ENCODE measurements at places on chromosomes 12 and 14.

DNA sequence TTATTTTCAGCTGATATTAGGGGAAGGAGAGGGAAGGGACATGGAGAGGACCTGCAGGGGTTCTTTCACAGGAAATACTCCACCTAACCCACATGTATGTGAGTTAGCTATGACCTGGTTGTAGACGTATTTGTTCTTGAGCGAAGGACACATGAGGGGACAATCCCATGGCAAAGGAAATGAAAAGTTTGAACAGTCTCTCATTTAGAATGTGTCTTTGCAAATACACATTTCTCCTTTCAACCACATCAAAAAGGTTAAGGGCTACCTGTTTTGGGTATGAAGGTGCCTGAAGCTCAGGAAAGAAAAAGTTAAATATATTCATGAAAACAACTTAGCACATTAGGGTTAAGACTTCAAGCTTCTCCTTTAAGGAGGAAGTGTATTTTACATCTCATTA lies 7.4 kb downstream of the PYGL start:
- no peak for DNase-seq

DNA sequence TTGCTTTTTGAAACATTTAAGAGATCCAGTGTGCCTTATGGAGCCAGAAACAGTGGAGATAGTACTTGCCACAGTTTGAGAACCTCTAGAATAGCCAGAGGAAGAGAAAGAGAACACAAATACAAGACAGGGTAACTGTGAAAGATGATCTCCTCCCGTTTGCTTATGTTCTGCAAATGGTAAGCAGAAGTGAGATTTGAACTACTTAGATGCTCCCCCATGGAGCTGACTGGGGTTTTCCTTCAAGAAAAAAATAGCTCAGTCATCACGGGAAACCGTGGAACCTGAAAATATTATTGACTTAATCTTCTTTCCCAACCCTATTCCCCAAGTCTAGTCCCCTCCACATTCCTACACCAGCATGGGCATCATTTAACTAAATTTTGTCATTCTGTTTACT lies 87.1 kb downstream of the KIF21A start:
- no peak for DNase-seq

DNA sequence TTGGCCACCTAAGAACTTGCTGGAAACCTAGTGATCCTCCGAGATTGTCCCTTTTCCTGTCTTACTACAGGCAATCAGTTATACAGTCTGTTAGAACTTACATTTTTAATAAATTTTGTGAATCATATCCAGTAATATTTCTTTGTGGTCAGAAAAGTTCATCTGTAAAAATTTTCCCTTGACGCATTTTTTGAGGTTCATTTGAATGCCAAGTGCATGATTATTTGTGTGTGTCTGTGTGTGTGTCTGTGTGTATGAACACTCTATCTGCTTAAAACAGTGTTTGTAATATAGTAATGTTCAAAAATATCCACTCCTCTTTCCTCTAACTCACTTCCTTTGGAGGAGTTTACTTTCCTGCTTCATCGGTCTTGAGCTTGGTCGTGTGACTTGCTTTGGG lies 468.7 kb upstream of the FLRT2 start:
- no peak for DNase-seq

- no peak for DNase-seq
Observed at GRCh38 chr14:20846560-20846959, 43.9 kb upstream of the RNASE1 start.

GRCh38 chr12:120843472-120843871 lies 60.7 kb downstream of the SPPL3 start:
- no peak for DNase-seq

GRCh38 chr14:100303925-100304324 lies 2.3 kb downstream of the SLC25A29 start:
- no peak for DNase-seq

GRCh38 chr12:128458301-128458974 lies 191.5 kb downstream of the TMEM132C start:
- peak; percentile 39 for DNase-seq

DNA sequence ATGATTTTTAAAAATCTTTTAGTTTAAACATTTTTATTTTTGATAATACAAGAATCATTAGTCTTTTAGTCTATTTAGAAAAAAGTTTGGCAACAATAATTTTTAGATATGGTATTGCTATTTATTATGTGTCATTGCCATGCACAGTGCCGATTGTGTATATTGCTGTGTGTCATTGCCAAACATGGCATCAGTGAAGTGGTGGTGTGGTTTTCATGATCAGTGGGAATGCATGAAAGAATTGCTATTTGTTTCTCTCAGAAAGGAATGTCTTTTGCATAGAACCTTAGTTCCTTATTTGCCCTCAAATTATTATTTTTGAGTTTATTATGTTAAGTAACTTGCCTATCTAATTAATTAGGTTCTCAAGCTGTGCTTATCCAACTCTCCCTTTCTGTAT lies 397.5 kb upstream of the PDE3A start:
- DNase-seq: no peak

- no peak for DNase-seq
Observed at GRCh38 chr12:116018282-116018681, 259.2 kb downstream of the MED13L start.

GRCh38 chr12:91007531-91008290 lies 2.9 kb upstream of the EPYC start:
- DNase-seq: no peak

DNA sequence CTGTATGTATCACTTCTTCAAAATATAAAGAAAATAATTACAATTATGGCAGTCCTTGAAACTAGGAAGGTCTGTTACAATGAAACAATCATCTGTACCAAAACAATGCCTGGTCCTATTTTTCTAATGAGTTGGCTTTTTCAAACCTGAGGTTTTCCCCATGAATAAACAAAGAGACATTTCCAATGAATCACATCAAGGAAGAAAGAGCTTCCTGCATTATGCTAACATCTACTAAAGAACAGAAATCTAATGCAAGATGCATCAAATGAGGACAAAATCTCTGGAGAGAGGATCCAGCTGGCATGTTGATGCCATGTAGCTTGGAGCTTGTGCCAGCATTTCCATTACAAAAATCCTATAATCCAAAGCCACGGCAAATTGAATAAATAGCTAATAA lies 29.3 kb downstream of the NIN start:
- no peak for DNase-seq

DNA sequence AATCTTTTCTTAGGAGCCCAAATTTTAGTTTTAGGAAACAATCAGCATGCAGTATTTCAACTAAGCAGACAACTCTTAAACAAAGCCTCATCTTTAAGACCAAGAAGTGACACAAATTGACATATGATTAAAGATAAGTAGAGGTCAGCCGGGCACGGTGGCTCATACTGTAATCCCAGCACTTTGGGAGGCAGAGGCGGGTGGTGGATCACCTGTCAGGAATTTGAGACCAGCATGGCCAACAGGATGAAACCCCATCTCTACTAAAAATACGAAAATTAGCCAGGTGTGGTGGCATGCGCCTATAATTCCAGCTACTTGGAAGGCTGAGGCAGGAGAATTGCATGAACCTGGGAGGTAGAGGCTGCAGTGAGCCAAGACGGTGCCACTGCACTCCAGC lies 35.8 kb downstream of the BLTP3B start:
- no peak for DNase-seq

DNA sequence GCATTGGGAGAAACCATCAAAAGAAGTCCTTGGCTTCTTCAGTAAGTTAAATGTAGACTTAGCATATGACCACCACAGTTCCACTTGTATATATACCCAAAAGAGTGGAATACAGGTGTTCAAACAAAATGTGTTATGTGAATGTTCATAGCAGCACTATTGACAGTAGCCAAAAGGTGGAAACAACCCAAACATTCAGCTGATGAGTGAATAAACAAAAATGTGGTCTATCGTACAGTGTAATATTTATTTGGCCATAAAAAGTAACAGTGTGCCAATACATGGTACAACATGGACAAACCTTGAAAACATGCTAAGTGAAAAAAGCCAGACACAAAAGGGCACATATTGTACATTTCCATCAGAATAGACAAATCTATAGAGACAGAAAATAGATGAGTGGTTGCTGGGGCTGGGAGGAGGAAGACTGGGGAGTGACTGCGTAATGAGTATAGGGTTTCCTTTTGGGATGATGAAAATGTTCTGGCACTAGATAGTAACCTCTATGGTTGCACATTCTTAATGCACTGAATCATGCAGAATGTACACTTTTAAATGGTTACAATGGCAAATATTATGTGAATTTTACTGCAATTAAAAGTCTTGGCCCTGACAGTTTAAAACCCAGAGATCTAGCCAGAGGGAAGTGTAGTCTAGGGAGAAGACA lies 5.5 kb downstream of the ERP29 start:
- no peak for DNase-seq

- no peak for DNase-seq
Observed at GRCh38 chr12:120646044-120646443, 5.6 kb downstream of the CABP1 start.

- no peak for DNase-seq
Observed at GRCh38 chr12:62907078-62907477, 27.9 kb downstream of the PPM1H start.

- no peak for DNase-seq
Observed at GRCh38 chr12:131530422-131530821, 180.5 kb upstream of the SFSWAP start.

DNA sequence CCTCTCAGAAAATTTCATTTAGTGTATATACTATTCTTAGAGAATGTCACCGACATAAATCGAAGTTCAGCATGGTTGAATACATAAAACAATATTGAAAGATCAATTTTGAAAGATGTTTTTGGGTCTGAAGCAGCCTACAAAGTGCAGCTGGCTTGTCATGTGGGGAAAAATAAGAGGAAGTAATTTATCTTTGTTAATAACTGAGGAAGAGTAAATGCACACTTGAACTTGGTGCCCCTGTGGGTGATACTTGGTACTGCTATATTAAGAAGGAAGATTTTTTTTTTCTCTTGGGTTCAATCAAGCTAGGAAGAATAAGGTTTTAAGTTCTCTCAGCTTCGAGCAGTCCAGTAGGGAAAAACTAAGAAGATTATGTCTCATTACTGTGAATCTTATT lies 661.3 kb downstream of the RPL10L start:
- DNase-seq: no peak

DNA sequence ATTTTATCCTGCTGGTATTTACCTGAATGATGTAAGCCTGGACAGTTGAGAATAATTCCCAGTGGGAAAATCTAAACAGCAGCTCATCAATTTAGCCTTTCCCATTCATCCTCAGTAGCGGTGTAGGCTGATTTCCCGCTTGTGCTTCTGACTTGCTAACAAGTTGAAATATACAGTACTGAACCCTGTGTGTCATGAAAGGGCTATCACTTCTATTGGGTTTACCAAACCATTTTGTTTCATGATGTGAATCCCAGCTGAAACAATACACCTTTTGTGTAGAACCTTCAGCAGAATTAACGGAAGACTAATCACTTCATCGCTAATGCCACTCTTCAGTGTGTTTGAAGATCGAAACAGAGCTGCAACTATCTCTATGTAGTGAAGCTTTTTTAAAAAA lies 88.4 kb downstream of the POLR3B start:
- no peak for DNase-seq

- DNase-seq: no peak
Observed at GRCh38 chr14:60512126-60512525, 3.2 kb downstream of the SIX6 start.

GRCh38 chr14:71918955-71919354 lies 13.3 kb upstream of the RGS6 start:
- DNase-seq: no peak

DNA sequence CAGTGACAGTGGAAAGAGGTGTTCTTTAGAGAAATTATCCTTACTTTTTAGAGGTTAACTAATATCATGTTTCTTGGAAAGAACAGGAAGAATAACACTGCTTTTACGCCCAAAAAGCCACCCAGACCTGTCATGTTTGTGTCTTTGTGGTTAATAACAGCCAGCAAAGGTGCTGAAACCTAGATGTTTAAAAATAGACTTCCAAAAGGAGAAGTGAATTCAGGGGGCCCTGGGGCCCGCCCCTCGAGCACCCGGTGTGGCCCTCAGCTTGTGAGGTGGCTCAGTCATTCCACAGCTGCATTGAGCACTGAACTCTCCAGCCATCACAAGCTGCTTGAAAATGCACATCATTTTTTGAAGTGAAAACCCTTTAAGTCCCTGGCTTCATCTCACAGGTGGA lies 20.8 kb upstream of the AMN start:
- DNase-seq: no peak

Data from NT2/D1 (cell line).